Glomerular endothelial cell (primary cell): ENCODE measurements at places on chromosomes 1 and 21.

DNA sequence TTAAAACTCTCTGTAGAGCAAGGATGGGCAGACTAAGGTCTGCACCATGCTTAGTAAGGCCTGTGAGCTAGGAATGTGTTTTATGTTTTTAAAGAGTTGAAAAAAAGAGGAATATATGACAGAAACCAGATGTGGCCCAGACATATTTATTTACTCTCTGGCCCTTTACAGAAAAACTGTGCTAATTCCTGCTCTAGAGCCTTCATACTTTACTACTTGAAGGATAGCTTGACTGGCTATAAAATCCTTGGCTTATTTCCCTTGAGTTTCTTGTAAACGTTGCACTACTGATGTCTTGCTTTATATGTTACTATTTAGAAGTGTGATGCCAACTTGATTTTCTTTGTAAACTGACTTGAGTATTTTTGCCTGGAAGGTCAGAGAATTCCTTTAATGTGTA is 33.5 kb downstream of the CTBS start:
- no peak for DNase-seq

DNA sequence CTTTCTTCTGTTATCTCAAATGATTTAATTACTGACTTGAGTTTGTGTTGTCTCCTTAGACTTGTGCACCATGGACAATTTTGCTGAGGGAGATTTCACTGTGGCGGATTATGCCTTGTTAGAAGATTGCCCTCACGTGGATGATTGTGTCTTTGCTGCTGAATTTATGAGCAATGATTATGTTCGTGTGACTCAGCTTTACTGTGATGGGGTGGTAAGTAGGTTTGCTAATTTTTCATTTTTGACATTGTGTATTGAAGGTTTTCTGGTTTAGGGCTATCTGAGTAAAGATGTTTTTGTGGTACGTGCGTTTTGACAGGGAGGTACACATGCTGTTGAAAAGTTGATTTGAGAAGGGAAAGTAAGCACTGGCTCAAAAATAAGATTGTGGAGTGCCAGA is 14.1 kb downstream of the TTC3 start:
- DNase-seq = no peak

- DNase-seq = no peak
Observed at GRCh38 chr1:212853658-212854057, 4.4 kb upstream of the FLVCR1 start.

GRCh38 chr21:20419772-20420171 is 578.4 kb upstream of the NCAM2 start:
- no peak for DNase-seq

DNA sequence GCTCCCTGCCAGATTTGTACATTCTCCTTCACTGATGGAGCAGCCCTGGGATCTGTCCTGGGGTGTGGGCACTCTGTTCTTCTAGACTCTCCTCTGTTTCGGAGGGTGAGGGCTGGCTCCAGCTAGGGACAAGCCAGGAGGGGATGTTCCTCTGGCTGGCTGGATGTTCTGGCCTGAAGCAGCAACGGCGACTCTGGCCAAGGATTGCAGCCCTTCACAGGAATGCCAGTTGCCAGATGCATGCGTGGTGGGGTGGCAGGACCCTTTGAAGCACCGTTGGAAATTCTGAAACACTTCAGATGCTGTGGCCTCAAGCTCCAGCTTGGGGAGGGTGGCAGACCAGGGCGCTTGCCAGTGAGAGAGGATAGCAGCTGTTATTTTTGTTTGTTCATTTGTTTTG is 210.9 kb downstream of the TRABD2B start:
- no peak for DNase-seq

- no peak for DNase-seq
Observed at GRCh38 chr1:16243215-16243610, 6.2 kb upstream of the CPLANE2 start.

GRCh38 chr1:179230251-179230650 is 774 bp upstream of the ABL2 start:
- DNase-seq = no peak

GRCh38 chr1:38006008-38006828 is 904 bp upstream of the FHL3 start:
- no peak for DNase-seq
